ENCODE measurements at places on chromosomes 11 and 22.

DNA sequence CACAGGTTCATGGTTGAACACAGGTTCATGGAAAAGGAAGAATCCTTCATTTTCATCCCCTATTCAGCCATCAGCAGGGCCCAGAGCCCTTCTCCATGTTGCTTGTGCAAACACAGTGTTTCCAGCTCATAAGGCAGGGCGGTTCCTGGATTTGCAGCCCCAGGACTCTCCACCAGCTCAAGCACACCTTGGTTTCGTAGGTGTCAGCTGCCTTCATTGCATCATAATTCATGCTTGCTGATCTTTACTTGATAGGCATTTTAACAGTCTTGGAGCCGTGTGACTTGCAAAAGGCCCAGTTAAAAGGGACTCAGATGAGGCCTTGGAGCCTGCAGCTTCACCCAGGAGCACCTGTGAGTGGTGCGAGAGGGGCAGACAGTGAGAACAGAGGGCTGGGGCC is 318.1 kb upstream of the B3GAT1 start:
- no peak for DNase-seq

DNA sequence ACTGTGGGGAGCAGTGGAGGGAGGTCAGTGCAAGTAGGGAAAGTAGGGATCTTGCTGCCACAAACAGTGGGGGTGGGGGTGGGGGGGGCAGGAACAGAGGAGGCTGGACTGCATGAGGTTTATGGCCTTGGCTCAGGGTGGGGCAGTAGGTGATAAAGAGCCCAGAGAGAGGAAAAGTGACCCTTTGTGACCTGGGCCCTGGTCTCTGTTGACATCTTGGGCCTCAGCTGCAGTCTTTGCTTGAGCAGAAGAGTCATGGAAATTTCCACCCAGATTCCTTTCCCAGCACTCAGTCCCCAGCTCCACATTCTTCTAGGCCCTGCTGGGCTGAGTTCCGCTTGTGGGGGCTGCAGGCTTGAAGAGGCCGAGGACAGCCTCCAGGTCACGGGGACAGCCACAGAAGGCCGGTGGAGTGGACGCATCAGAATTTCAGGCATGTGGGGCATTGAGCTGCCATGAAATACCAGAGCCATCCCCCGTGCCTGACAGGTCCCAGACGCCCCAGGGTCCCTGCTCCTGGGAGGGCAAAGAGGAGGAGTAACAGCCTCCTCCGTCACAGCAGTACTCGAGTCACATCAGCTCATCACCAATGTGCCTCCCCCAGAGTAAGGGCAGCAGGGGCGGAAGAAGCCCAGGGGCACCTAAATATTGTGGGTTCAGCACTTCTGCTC is 9.7 kb upstream of the MALAT1 start:
- no peak for DNase-seq

DNA sequence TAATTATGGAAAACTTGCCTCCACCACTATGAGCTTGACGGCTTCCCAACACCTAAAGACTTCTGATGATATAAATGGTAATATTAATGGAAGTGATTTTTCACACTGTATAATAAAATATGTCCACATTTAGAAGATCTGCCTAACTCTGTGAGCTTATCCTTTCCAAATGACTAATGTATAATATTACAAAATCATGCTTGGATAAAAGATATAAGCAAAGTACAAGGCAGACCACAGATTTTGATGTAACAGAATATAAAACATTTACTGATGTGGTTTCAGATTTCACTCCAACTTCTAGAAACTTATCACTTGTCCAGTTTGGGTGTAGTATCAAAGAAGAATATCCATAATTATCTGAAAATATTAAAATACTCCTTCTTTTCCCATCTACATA is 36.9 kb downstream of the GALNT18 start:
- DNase-seq: no peak

GRCh38 chr22:42544686-42545085 is 9.1 kb upstream of the SERHL2 start:
- DNase-seq: no peak

DNA sequence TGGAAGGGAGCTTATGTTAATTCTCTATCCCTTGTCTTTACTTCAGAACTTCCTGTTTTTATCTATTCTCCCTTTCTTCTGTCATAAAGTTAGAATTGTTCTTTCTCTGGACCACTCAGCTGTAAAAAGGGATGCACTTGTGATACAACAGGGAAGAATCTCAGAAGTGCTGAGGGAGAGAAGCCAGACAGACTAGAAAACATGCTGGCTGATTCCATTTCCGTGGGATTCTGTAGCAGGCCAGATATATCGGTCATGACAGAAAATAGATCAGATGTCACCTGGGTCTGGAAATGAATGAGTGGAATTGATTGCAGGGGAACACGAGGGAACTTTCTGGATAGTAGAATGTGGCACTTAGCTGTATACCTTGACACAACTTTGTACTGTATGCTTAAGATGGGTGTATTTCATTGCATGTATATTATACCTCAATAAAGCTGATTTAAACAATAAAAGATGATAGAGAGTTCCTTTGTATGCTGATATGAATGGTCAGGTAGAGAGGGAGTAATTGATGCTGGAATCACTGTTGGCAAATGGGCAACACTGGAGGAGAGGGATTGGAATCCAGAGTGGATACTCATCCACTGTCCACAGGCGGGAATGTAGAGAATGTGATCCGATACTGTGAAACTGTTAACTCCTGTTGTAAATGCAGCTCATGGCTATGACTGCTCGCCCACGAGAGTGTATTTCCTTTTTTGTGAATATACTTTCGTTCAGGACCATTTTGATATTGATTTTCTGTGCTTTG is 59.6 kb downstream of the ATXN10 start:
- DNase-seq: no peak

DNA sequence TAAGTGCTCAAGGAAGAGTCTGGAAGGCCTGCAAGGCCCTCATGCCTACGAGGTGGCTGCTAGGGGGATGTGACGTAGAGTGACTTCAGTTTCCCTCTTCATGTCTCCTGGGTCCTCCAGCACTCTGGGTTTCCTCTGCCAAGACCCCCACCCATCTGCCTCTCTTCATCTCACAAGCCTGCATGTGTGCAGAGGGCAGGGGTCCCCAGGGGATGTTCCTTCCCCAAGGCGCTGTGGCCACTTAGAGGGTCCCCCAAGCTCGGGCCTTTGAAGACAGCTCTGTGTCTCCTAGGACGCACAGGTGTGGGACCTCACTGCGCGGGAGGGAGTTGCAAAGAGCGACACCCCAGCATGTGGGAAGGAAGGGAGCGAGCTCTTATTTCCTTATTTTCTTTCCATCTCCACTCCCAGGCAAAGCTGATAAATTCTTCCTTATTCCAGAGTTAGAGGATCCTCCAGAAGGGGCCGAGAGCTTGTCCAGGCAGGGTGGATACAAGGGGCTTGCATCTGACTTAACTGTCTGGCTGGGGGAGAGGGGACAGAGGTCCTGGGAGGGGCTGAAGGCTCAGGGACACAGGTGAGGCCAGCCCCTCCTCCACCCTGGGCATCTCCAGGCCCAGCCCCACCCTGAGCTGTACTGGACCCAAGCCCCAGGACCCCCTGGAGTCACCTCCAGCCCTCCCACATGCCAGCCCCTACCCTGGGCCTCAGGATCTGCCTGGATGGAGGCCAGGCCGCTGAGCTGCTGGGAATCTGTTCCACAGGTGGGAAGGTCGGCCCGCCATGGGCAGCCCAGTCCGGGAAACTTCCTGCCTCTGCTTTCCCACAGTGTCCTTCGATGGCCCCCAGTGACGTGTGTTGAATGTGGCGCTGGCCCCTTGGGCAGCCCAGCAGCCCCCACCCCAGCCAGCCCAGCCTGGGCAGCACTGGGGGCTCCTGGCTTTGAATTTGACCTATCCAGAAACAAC is 59.7 kb upstream of the KCNQ1OT1 start:
- no peak for DNase-seq

DNA sequence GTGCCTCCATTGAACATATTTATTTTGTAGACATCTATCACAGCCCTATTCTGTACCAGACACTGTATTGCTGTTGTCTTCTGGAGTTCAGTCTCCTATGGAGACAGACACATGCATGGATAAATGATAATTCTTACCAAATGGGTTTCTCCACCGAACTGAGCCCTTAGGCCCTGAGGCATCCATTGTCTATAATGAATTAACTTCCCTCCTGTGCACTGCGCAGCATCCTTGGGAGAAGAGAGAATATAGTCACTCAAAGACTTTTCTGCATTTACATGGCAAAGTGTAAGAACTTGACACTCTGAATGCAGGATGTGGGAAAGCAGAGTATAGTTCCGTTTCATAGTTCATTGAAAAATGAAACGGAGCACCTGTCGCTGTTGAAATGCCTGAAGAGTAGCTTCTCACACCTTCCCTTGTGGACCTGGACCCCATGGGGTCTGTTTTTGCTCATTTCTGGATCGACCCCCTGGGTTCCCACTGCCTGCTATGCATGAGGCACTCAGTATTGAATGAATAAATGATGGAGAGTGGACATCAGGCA is 6.2 kb downstream of the ZNRF3 start:
- no peak for DNase-seq

DNA sequence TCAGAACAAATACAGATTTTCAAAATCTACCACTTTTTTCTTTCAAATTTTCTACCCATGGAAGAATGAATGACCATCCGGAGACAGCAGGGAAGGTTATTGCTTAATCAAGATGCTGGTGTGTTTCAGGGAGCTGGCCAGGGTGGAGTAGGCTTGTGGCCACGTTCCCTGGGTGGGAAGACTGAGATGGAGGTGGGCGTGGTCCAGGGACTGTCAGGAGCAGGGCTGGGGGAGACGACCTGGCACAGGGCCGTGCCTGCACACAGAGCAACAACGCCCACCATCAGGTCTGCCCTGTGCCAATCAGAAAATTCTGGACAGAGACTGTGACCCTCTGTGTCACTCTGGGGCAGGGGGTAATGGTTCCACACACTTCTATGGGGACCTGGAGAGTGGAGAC is 7.1 kb upstream of the APOBEC3H start:
- DNase-seq: no peak

DNA sequence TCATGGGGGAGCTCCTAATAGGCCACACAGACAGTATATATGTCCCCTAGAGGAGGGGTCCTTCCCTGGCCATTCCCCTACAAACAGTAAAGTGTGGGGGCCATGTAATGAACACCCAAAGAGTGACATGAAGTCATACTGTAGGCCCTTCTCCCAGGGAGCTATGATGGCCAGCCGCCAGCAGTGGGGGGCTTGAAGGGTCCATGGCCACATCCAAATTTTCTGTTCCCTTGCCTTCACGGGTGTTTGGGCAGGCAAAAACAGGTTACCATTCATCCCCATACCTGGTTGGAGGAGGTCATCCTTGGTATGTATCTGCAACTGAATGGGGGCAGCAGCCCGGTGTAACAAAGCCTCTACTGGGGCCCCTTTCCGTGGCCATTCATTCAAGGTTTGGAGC is 2118.0 kb downstream of the LRRC4C start:
- no peak for DNase-seq

DNA sequence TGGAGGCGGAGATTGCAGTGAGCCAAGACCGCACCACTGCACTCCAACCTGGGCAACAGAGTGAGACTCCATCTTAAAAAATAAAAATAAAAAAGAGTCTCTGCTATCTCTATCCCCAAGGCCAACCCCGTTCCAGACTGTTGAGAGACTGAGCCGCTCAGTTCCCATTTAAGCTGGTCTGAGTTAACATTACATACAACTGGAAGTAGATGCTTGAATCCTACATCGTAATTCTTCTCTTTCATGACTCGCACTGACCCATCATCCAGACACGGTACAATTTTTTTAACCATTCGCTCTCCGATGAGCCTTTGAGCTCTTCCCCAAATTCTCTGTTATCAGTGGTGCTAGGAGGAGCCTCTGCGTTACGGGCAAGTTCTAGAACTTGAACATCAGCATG is 4.9 kb upstream of the CYTH4 start:
- no peak for DNase-seq

- DNase-seq: no peak
Observed at GRCh38 chr22:18057568-18058209, 20.1 kb upstream of the PEX26 start.

DNA sequence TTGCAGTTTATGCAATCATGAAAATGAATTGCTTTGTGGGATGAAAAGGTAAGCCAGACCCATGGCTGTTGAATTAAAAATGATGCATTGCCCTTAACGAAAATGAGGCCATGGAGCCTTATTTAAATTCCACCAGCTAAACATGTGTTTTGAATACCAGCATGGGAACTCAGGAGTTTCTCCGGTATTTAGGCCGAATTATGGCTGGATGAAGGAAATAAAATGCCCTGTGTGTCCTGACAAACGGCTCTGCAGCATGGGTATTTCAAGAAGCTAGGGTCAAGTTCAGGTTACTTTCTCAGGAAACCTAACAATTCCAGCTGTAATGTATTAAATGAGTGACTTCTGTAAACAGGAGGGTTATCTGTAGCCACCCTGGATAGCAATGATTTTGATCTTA is 38.3 kb downstream of the AMOTL1 start:
- DNase-seq: no peak

GRCh38 chr11:20668844-20669819 is at the start of gene NELL1:
NELL1 (plus strand) TSS chr11:20669586.
- no peak for DNase-seq

DNA sequence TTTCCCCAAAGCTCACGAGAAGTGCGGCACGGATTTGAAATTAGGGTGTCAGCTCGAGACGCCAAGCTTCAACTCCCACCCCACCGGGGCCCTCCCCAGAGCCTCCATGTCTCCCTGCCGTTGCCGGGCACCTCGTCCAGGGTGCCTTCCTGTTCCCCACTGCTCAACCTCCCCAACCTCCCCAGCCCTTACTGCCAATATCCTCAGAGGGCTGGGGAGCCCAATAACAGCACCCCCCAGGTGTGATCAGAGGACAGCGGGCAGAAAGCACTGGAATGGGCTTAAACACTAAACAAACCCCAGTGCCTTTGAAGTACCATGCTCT is 1336.4 kb downstream of the TBC1D22A start:
- no peak for DNase-seq

DNA sequence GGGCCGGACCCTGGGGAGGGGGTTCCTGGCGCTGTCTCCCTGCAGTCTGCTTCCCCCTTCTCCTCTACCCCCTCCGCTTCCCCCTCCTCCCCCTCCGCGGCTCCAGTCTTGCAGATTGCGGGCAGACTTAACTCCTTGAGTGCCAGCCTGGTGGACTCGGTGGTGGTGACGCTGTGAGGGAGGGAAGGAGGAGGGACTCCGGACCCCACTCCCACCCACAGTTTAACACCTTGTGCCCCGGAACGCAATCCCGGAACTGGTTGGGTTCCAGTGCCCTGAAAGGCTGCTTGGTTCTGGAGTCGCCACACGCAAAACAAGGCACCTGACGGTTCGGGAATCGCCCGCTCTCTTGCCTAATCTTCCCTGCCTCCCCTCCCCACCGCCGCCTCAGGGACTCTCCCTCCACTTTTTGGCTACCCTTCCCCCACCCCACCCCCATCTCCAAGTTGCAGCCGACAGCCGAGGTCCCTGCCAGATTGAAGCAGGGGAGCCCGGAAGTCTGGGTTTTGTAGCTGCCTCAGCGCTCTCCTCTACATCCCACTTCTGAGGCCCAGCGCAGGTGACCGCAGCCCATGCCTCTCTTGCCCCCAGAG is 3.9 kb upstream of the BCL9L start:
- peak; percentile 81 for DNase-seq

- DNase-seq: no peak
Observed at GRCh38 chr22:20407829-20408228, 13.9 kb downstream of the ZNF74 start.

- no peak for DNase-seq
Observed at GRCh38 chr11:128898580-128899344, 7.6 kb downstream of the KCNJ5 start.

- no peak for DNase-seq
Observed at GRCh38 chr11:130536106-130537040, 87.9 kb downstream of the ADAMTS15 start.

GRCh38 chr11:5596607-5597201 is at the start of gene TRIM6:
TRIM6 (plus strand) TSS chr11:5596637; CDS start chr11:5596898, 261 bp downstream.
- DNase-seq: no peak

GRCh38 chr11:70326365-70326811 is 55.9 kb downstream of the PPFIA1 start:
- no peak for DNase-seq
